ENCODE measurements at places on chromosomes 5 and 9.

GRCh38 chr5:87829217-87829551 is 416.5 kb upstream of the CCNH start:
- DNase-seq, result no peak

- no peak for DNase-seq
Observed at GRCh38 chr9:91720751-91721705, 229.0 kb downstream of the ROR2 start.

- DNase-seq, result no peak
Observed at GRCh38 chr5:133750356-133750755, 138.0 kb upstream of the FSTL4 start.

DNA sequence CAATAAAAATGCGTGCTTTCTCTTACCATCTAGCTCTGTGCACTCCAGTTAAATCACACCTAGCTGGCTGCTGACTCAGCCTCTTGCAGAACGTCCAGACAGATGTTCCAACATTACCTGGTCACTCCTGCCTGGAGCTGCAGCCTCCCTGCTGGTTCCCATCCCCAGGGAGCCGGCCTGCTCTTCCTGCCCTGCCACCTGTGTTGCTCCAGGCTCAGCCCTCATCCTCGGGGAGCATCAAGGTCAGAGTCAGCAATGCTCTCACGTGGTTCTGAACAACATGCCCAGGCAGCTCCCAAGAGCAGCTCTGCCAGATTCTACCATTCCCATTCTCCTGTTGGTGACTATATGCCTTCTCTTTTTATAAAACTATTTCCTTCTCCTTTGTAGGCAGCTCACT is 81.3 kb downstream of the GADD45G start:
- DNase-seq, result peak; percentile 38
